GM04503 (cell line): ENCODE measurements at places on chromosomes 2 and 18.

DNA sequence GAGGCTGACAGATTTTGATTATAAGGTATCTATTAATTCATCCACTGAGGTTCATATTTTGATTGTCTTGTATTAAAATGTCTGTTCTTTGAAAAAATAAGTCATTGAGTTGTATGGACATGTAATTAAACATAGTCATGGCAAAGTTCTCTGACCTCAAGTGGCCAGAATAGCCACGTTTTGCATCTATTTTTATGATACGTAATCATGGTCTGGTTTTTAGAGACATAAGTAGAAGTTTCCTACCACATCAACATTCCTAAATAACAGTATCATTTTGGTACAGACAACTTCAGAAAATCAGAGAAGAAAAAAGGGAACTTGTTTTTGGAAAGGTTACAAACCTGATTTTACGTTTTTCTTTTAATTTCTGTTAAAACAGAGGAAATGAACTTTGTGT, 47.6 kb downstream of the COL5A2 start:
- DNase-seq: no peak

- no peak for DNase-seq
These were observed at the start of gene ACADL for GRCh38 chr2:210224941-210225672. Gene ACADL (minus strand): TSS chr2:210225447. CDS start chr2:210225263, 184 bp downstream.

- no peak for DNase-seq
These were observed 4.0 kb downstream of the DIPK1C start for GRCh38 chr18:74453016-74453566.

DNA sequence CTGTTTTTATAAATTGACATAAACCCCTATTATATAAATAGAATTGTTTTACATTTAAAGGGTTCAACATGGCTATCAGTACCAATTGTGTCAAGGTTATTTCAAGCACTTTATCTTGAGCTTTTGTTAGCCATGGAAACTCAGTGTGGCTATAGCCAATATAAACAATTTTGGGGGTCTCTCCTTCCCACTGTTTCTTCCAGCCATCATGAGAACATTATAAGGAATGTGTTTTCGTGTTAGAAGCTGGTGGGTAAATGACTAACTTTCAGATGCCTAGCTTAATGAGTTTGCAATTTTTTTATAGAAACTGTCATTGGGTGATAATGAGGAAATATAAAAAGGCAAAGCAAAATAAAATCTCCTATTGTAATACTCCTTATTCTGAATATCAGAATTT, 153.5 kb upstream of the FOSL2 start:
- no peak for DNase-seq

- DNase-seq: no peak
These were observed 4.3 kb downstream of the KDM3A start for GRCh38 chr2:86445436-86445835.

GRCh38 chr2:98134172-98135005, 47.4 kb downstream of the VWA3B start:
- DNase-seq: no peak

GRCh38 chr2:98654699-98655495, 46.5 kb downstream of the UNC50 start:
- DNase-seq: no peak

DNA sequence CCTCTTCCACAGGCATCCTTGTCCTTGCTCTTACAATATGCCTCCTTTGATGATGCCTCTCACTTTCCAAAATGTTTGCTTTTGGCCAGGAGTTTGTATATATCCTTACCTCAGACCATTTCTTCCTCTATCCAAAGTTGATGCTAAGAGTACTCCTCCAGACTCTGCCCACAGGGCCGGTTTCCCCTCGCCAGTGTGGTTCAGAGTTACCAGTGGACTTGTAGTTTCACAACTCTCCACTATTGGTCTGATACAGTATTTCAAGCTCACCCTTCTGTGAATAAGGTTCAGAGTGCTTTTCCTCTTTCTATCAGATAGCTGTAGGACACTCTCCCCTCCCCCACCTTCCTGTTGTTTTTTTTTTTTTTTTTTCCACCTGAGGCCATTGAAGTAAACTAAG, 42.2 kb upstream of the LINC00305 start:
- no peak for DNase-seq

- no peak for DNase-seq
These were observed 64.0 kb upstream of the ST8SIA5 start for GRCh38 chr18:46820863-46821262.

DNA sequence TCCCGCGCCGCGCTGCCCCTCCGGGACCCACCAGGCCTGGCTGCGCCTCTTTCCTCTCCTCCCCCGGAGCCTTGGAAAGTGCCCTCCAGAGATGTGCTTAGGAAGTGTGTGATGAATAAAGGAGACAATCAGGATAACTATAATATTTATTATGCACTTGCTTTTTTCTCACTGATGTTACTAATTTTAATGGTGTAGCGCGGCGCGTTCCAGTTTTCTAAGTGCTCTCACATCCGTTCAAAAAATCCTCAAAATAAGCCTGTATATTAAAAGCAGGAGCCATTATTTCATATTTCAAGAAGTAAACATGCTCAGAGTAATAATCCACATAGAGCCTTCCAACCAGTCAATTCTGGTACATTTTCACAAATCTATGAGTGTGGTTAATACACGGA, 941 bp upstream of the MPPE1 start:
- peak; percentile 8 for DNase-seq

- DNase-seq: no peak
These were observed 54.3 kb upstream of the HK2 start for GRCh38 chr2:74779587-74780135.

GRCh38 chr18:21112543-21113105, 1.0 kb upstream of the ROCK1 start:
- no peak for DNase-seq

GRCh38 chr2:21431078-21431477, 307.3 kb downstream of the TDRD15 start:
- DNase-seq: no peak

DNA sequence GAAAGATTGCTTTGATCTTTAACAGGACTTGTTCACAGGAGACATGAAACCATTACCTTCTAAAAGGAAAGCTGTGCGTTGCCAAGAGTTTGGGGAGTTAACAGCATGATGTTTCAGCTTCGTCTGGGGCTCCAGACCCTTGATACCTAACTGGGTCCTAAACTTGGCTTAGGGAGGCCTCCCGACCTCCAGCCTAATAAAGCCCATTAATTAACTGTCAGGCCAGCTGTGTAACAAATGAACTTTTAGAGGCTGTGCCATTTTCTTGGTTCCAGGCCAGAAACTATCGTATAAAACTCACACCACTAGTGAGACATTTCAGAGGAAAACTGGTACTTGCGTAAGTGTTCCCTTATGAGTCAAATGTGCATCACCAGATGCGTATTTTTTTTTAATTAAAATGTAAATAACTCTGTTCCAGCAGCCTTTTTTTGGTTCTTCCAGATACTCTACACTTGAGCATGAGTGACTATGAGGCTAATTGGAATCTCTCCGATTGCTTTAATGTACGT, 236.5 kb downstream of the BCL2 start:
- DNase-seq: no peak

DNA sequence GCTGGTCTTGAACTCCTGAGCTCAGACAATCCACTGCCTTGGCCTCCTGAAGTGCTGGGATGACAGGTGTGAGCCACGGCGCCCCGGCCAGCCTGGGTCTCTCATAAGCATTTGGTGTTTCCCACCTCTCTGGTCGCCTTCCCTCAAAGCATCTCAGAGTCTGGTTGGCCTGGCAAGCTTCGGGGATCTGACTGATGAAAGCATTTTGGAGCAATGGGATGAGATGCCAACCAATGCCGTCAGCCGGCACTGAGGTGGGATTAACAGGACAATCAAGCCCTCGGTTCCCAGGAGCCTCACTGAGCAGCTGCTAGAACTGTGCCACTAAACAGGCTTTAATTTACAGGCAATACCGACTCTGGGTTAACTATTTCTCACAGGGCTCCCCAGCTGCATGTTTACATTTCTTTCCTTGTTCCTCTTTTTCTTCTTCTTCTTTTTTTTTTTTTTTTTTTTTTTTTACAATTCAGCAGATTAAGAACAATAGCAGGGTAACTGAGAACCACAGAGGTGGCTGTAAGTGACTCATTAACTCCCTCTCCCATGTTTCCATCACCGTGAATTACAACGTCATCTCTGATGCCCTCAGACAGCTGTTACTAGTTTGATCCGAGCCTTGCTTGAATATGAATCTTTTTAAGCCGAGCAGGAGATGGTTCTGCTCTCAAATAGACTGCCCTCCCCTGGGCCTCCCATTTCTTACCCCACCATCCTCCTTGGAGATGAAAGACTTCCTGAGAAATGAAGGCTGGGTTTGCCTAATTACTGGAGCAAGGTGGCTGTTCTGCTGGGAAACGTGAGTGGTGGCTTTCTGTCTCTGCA, 37.9 kb downstream of the ODC1 start:
- no peak for DNase-seq

GRCh38 chr2:38375696-38376345, 1.3 kb downstream of the ATL2 start:
- no peak for DNase-seq

- no peak for DNase-seq
These were observed 15.8 kb upstream of the AGXT start for GRCh38 chr2:240852671-240853314.

DNA sequence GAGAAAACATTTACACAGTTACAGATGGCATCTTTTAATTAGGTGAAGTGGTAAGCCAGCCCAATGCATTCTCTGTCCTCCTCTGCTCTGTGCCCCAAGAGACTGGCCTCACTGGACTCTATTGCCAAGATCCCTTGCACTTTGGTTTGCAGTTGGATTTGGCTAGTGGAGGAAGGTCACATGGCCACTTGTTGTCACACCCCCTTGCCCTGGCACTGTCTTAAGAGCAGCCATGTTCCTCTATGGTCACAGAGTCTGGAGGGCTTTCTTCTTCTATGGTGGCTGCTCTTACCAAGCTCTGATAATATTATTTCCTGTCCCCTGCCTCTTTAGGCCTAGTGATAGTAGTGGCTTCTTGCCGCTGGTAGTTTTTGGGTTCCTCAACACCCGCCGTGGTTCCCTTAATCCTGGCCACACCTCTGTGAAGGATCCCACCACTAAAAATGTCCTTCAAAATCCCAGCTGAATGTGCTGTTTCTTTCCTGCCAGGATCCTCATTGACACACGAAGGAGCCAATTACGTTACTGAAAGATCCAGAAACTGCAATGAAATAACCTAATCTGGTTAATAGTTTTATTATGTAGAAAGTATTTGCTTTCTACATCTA, 111.1 kb downstream of the CDC42EP3 start:
- no peak for DNase-seq

- no peak for DNase-seq
These were observed 3.5 kb downstream of the CDK5R2 start for GRCh38 chr2:218962859-218963492.

GRCh38 chr18:13640266-13640860, 86.0 kb downstream of the FAM210A start:
- no peak for DNase-seq

- no peak for DNase-seq
These were observed 69.5 kb downstream of the BAZ2B start for GRCh38 chr2:159546716-159547430.

GRCh38 chr2:9347411-9347881, 75.9 kb downstream of the ITGB1BP1 start:
- peak; percentile 79 for DNase-seq

DNA sequence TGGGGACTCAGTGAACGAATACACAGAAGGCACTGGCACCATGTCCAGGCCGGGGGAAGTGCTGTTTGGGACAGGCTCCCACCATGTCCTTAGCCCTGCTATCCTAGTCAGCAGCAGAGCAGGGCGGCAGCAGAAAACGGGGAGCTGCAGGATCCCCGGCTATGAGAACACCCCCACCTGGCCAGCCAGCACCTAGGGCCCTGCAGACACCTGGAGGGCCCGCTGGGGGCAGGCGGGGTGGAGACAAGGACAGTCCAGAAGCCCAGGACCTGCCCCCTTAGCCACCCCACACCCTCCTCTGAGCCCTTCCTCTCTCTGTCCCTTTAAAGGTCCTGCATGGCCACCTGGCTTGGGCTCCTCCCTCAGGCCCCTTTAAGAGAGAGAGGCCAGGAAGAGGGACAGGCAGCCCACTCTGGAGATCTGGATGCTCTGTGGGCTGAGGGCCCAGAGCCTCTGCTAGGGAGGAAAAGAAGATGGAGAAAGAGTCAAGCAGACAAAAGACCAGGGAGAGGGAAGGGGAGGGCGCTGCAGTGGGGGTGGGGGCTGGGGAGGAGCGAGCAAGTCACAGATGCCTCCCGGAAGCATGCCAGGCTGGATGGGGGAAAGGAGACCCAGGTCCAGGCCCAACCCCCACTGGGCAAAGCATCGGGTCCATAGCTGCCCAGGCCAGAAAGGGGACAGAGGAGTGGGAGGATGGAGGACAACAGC, 48.6 kb downstream of the BIN1 start:
- DNase-seq: no peak

GRCh38 chr2:187527262-187527661, 27.0 kb downstream of the TFPI start:
- peak; percentile 34 for DNase-seq

DNA sequence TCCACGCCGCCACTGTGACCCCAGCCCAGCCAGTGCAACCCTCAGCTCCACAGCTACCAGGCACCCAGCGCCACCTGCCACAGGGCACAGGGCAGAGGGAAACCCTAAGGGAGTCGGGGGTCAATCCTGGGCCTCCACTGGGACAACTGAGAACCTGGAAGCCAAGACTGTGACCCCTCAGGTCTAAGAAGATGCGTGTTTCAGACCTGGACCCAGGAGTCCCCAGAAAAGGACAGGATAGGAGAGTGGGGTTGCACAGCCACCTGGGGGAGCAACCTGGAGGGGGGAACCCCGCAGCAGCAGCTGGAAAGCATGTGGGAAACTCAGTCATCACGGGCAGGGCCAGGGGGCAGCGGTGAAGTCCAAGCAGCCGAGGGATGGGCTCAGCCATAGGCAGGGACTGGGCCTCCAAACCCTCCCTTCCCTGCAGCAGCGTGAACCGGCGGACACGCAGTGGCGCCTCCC, 4.1 kb downstream of the ESPNL start:
- no peak for DNase-seq

DNA sequence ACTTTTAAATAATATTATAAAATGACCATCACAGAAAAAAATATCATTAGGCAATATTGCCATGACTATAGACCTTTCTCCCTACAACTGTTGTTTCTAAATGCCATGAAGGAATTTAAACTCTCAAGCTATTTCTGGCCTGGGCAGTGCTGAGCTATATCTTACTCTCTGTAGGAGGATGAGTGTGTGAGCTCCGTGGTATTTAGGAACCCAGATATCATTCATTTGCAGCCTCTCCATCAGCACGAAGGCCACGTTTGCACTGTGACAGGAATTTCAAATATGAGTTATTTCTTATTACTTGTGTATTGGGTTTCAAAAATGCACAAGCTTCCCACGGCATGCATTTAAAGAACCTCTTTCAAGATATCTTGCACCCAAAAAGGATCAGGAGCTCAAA, 35.0 kb upstream of the SOX11 start:
- no peak for DNase-seq

DNA sequence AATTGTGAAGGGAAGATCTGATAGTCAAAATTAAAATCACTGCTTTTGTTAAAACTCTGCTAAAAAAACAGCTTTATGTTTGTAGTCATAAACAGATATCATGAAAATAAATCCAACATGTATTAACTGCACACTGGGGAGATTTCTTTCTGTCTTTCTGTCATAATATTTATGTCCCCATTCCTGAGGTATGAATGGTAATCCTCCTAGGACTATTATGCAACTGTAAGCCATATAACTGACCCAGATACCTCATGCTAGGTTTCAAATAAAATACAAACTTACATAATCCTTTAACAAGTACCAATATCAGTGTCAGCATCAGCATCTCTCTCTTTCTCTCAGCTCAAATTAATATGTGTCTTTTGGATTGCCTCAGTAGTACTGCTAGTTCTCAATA, 18.2 kb downstream of the IFIH1 start:
- DNase-seq: no peak
